GM12878 (cell line): ENCODE measurements at places on chromosomes 6 and 20. TPM values are rescaled to one million over a fixed set of nuclear protein-coding genes. Genes with fewer than 3 reads are reported as not detected.

The C6orf163 gene
- polyA plus RNA-seq: 0.82 and 1.1 TPM in 2 replicates

The PROKR2 gene
- polyA plus RNA-seq: not detected in 2 replicates

The FHL5 gene
- polyA plus RNA-seq: not detected in 2 replicates

The GTSF1L gene
- 0.74 and 1.00 TPM in 2 replicates for polyA plus RNA-seq

The CALHM6 gene
- 3.2 and 3.8 TPM in 2 replicates for polyA plus RNA-seq

The RMND1 gene
- polyA plus RNA-seq: 27.8 and 28.3 TPM in 2 replicates
